ENCODE measurements at places on chromosomes 6 and 20.

- DNase-seq = no peak
Observed at GRCh38 chr20:33443006-33443511, 504 bp downstream of the SNTA1 start.

GRCh38 chr6:30741063-30741779, 1.3 kb downstream of the FLOT1 start:
- no peak for DNase-seq

- no peak for DNase-seq
Observed at GRCh38 chr6:25431975-25432307, 152.8 kb downstream of the CARMIL1 start.

DNA sequence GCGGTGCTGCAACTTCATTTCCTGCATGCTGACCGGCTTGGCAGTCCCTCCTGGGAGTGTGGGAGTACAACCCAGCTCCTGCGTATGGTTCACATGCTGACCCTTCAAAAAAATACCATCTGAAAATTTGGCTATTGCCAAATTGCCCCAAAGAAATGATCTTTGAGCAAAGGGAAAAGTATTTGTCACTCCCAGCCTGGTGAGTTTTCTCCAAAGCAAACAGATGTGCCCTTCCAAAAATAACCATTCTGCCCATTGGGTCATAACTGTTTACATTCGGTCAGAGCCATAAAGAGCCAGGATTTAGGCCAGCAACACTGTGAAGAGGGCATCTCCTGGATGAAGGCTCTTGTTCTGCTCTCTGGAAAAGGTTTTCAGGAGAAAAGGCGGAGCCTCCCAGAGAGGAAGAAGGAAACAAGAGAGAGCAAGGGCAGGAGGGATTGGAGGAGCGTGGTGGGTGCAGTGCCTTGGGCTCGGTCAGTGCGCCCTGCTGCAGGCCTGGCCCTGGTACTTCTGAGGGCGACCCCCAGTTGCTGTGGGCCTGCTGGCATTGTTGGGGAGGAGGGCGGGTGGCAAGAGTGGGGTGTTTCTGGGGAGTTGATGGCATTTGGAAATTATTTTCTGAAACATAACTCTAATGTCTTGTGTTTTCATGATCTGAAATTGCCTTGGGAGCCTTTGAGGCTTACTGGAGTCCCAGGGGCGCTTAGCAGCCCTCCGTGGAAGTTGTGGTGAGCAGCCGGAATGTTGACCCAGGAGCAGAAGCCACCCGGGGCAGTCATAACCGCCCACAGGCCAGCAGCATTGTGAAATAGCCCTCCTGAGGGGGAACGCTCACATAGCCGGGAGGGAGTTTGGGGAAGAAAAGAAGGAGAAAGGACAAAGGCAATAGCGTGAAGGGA, 248.4 kb downstream of the MYLK4 start:
- DNase-seq = no peak

DNA sequence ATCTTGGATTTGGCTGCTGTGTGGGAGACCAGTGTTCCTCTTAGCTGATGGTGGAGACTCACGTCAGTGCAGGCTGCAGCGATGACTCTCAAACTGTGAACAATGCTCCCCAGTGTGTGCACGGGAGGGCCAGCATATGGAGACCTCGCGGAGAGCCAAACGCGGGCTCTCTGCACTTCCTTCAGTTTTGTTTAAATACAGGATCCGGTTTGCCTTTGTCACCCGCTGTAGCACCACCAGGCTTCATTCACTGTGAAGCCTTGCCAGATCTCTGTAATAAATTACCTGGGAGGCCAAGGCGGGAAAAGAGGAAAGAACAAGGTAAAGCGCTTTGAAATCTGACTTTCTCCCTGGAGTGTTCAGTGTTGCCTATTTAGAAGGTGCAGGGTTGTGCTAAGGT, 30.7 kb upstream of the TMEM14A start:
- DNase-seq = no peak

DNA sequence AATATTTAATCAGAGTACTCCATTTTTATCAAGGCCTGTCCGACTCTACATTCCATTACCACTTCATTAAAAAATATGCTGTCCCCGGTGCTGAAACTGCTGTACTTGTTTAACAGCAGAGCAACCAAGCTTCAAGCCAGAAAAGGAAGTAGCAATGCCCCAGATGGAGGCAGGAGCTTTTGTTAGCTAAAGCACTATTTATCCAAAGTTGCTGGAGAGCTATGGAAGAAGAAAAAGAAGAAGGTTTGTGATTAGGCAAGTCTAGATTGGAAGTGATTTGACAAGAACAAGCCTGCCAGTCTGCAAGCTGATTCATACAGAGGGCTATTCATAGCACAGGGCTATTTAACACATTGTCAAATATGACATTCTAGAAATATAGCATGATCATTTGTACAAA, 160.9 kb upstream of the SPTLC3 start:
- DNase-seq = no peak

DNA sequence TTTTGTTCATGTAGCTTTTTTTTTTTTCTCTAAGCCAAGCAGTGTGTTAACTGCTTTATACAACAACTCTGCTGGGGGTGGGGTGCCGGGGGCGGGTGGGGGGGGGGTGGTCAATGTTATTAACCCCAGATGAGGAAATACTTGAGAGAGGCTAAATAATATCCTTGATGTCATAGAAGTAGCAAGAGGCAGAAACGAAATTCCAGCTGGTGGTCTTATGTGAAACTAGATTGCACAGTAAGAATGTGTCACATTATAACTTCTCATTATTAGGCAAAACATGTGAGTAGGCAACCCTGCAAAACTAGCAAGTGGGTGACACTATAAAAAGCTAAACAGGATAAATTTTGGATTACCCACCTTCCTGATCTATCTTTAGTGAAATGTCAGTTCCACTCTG, 12.8 kb downstream of the MYLK4 start:
- DNase-seq = no peak

DNA sequence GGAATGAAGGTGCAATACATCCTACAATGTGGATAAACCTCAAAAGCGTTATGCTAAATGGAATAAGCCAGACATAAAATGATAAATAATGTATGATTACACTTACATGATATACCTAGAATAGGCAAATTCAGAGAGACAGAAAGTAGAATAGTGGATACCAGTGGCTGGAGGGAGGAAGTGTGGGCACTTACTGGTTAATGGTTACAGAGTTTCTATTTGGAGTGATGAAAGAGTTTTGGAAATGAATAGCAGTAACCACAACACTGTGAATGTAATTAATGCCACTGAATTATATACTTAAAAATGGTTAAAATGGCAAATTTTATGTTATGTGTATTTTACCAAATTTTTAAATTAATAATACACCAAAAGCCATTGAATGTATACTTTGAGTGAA, 71.4 kb upstream of the CST7 start:
- DNase-seq = no peak

DNA sequence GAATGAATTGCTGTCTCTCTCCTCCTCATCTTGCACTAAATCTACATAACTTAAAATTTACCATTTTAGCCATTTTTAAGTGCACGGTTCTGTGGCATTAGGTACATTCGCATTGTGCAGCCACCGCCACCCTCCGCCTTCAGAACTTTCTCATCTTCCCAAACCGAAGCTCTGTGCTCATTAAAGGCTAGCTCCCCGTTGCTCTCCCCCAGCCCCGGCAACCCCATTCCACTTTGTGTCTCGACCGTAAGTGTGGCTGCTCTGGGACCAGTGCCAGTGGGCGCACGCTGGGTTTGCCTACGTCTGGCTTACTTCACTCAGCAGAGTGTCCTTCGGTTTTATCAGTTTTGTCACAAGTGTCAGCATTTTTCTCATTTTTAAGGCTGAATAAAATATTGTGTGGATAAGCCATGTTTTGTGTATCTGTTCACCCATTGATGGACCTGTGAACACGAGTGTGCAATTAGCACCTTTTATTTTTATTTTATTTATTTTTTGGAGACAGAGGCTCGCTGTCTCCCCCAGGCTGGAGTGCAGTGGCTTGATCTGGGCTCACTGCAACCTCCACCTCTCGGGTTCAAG, 16.8 kb downstream of the SLC17A9 start:
- no peak for DNase-seq

- no peak for DNase-seq
Observed at GRCh38 chr6:27834879-27835549, 77.2 kb downstream of the OR2B2 start.

DNA sequence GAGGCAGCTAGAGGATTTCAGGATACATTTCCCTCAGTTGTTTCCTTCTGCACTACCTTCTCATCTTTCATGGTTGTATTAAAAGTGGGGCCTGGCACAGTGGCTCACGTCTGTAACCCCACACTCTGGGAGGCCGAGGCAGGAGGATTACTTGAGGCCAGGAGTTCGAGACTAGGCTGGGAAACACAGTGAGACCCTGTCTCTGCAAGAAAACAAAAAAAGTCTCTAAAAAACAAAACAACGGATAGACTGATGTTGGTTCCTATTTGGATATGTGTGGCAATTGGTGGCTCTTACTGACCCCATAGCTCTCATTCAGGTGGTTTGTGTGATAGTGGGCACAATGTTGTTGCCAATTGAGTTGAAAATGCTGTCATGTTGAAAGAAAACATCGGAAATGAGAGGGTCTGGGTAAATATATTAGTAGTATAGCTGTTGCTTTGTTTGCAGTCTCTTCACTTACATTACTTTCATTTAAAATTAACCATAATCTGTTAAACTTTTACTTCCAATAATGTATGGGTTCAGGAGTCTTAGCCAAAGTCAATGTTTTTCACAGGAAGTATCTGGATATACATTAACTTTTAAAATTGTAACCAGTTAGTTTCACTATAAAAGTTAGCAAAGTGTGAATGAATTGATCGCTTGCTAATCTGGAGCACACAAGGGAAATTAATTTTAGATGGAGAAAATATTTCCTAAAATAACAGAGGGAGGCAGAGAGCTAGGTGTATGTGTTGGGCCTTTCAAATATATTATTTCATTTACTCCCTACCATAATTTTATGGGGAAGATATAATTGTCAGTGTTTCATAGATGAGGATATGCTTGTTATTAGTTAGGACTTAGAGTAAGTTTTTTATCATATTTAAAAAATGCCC, 31.1 kb downstream of the UTRN start:
- no peak for DNase-seq

GRCh38 chr6:74870403-74870802, 335.4 kb downstream of the COL12A1 start:
- no peak for DNase-seq

- no peak for DNase-seq
Observed at GRCh38 chr6:104936766-104937535, 20.0 kb upstream of the LIN28B start.

DNA sequence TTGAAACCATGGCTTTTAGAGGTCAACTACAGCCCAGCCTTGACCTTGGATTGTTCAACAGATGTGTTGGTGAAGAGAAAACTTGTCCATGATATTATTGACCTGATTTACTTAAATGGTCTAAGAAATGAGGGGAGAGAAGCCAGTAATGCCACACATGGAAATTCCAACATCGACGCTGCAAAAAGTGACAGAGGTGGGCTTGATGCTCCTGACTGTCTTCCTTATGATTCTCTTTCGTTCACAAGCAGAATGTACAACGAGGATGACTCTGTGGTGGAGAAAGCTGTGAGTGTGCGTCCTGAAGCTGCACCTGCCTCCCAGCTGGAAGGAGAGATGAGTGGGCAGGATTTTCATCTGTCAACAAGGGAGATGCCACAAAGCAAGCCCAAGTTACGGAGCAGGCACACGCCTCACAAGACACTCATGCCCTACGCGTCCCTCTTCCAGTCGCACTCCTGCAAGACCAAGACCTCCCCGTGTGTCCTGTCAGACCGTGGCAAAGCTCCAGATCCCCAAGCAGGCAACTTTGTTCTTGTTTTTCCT, 16.2 kb downstream of the TTLL2 start:
- no peak for DNase-seq

GRCh38 chr6:66429210-66429609, 722.2 kb upstream of the EYS start:
- no peak for DNase-seq

- DNase-seq = no peak
Observed at GRCh38 chr20:58710481-58711265, 18.1 kb downstream of the NPEPL1 start.

- no peak for DNase-seq
Observed at GRCh38 chr6:3230256-3230882, 2.9 kb upstream of the TUBB2B start.

DNA sequence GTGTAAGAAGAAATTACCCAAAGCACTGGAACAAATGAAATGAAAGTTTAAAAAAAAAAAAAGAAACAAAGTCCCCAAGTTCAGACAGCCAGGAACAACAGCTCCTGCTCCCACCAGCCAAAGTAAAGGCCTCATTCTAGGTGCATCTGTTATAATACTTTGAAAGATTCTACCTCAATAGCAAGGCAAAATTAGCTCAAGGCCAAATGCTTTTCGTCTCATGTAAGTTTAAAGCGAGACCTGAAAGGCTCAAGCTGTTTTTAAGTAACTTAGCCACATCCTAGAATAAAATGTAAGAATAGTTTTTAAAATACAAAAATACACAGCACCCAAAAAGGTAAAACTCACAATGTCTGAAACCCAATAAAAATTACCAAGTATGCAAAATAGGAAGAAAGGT, 64.7 kb downstream of the TASP1 start:
- no peak for DNase-seq

GRCh38 chr6:3322366-3322890, 63.7 kb downstream of the PSMG4 start:
- no peak for DNase-seq

GRCh38 chr6:41336824-41337223, 1.4 kb downstream of the NCR2 start:
- DNase-seq = no peak

- DNase-seq = no peak
Observed at GRCh38 chr6:9612489-9612888, 802.4 kb downstream of the TFAP2A start.

- DNase-seq = no peak
Observed at GRCh38 chr20:40687384-40688128, 1.5 kb downstream of the MAFB start.

DNA sequence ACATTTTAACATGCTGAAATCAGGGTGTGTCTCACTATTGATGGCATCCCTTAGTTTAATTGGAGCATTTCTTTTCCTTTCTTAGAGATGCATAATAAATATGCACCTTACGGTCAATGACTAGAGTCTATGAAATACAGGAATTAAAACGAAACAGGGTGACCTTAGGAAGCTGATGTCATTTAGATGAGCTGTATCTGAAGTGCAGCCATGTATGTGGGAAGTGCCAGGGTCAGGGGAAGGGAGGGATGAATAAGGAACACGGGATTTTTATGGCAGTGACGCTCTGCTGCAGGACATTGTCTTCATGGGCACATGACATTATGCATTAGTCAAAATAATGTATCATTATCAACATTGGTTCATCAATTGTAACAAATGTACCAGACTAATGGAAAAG, 84.0 kb downstream of the AGPAT4 start:
- DNase-seq = no peak

GRCh38 chr6:112986321-112986720, 639.2 kb downstream of the RFPL4B start:
- DNase-seq = no peak

- no peak for DNase-seq
Observed at GRCh38 chr6:56450882-56451739, 191.6 kb downstream of the DST start.

DNA sequence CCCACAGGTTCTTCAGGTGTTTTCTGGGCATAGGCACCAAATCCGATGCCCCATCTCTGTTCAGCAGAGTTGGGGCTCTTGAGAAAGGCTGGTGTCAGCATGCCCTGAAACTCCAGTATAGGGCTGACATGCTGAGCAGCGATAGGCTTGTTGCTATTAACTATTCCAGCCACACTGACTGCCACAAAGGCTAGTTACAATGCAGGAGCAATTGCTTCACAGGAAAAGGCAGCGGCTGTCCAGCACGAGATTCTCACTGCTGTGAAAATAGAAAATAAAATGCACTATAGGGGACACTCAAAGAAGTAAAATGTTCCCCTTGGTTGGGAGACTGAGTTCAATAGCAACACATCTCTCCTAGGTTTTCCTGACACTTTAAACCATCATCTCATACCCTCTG, 112.4 kb downstream of the BFSP1 start:
- no peak for DNase-seq
